AG09309 (cell line): ENCODE measurements at places on chromosomes 3 and 15.

DNA sequence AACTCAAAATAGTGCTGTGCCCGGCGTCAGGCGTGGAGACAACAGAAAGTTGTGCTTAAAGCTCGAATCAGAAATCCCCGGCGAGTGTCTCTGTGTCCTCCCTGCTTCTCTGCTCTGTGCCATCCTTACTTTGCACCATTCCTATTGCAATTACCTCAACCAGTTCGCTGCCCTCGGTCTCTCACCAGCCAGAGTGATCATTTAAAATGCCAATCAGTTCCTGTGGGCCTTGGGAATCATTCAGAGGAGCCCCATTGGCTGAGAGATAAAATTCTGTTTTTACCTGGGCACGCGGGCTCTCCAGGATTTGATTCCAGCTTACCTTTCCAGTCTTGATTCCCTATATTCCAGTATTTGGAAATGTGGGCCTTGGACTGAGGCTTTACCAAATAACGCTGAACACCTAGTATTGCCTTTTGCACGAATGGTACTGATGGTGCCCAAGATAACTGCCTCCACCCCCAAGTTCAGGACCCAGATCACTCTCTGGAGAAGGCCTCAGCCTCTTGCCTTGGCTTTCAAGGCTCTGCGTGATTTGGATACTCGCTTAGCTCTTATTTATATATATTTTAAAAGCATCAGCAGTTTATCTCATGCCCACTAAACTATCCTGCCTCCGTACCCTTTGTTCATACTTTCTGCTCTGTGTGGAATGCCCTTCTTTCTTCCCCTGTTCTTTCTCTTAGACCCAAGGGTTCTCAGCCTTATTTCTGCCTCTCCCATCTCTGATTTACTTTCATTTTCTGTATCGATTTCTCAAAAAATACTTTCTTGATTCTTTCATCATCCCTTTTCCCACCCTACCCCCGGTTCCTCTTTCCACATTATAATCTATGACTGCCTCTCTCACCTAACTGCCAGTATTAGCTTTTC, 863 bp downstream of the PSMA4 start:
- DNase-seq: no peak

GRCh38 chr3:126481808-126482502, 6.3 kb upstream of the ZXDC start:
- no peak for DNase-seq

DNA sequence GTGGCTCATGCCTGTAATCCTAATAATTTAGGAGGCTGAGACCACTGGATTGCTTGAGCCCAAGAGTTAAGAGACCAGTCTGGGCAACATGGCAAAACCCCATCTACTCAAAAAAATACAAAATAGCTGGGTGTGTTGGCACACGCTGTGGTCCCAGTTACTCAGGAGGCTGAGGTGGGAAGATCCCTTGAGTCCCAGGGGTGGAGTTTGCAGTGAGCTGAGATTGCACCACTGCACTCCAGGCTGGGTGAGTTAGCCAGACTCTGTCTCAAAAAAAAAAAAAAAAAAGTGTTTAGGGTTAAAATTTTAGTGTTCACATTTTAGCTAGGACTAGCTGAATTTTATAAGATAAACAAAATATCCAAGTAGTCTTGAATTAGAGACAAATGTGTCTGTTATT, 1340.1 kb upstream of the EPHA6 start:
- DNase-seq: no peak

GRCh38 chr15:51085764-51086163, 8.9 kb downstream of the TNFAIP8L3 start:
- no peak for DNase-seq

DNA sequence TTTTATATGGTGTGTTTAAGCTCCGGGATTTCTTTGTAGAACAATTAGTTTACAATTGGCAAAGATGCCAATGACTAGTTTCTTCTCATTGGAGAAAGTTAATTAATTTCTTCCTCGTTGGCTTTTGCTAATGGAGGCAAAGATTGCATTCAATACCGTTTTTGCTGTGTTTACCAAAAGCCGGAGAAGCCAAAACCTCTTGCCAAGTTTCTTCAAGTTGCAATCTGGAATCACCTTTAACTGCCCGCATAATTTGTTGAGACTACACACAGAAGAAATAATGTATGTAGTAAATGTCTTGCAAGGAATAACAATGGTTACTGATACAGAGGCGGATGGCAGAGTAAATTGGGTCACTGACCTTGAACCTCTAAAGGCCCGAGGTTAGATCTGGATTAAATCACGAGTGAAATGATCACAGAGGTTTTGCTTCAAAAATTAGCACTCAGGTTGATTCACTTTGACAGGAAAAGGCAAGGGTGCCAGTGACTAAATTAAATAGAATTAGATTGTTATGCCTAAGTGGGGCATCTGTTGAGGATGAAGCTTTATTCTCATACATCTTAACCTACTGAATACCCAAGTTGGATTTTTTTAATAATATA, 732.1 kb upstream of the NR2F2 start:
- DNase-seq: no peak

- no peak for DNase-seq
Measured at GRCh38 chr3:10697918-10698317, 118.1 kb upstream of the SLC6A11 start.

DNA sequence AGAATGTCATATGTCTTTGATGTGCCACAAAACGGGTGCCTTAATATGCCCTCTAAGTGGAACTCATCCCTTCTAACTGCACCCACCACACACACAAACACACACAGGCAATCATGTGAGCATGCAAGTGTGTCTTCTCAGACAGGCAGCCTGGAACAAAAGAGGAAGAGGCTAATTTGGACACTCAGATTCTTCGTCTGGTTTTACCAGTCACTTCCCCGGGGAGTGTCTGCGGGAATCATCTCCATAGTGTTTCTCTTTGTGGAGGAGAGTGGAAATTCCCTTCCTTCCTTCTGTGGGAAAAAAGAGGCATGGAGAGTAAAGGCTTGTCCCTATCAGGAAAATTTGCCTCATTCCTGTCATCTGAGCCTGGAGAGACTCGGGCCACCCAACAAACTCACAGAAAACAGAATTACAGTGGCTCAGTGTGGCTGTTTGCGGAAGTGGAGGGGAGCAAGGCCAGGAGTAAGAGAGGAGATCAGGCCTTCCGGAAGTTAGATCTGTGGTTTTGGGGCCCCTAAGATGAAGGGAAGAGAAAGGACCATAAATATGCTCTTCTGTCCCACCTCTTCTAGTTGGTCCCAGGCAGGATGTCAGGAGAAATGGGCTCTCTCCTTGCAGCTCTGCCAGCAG, 212.6 kb upstream of the SEMA6D start:
- DNase-seq: no peak

GRCh38 chr15:50358845-50359244, 3.8 kb upstream of the GABPB1 start:
- DNase-seq: no peak

GRCh38 chr3:113070072-113070640, 79.4 kb downstream of the GTPBP8 start:
- peak; percentile 25 for DNase-seq

DNA sequence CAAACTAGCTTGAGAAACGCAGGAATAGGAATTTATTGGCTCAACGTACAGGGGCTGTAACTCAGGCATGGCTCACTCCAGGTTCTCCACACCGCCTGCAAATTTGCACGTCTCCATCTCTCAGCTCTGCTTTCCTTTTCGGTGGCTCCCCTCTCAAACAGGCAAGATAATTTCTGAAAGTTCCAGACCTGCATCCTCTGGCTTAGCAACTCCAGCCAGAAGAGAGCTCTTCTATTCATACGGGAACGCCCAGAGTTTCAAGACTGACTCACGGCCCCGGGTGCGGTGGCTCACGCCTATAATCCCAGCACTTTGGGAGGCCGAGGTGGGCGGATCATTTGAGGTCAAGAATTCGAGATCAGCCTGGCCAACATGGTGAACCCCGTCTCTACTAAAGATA, 139.7 kb upstream of the BNIP2 start:
- DNase-seq: no peak

GRCh38 chr15:81221449-81221848, 24.8 kb downstream of the IL16 start:
- DNase-seq: peak; percentile 8

- no peak for DNase-seq
Measured at GRCh38 chr3:57682284-57682683, 10.6 kb downstream of the DENND6A start.

DNA sequence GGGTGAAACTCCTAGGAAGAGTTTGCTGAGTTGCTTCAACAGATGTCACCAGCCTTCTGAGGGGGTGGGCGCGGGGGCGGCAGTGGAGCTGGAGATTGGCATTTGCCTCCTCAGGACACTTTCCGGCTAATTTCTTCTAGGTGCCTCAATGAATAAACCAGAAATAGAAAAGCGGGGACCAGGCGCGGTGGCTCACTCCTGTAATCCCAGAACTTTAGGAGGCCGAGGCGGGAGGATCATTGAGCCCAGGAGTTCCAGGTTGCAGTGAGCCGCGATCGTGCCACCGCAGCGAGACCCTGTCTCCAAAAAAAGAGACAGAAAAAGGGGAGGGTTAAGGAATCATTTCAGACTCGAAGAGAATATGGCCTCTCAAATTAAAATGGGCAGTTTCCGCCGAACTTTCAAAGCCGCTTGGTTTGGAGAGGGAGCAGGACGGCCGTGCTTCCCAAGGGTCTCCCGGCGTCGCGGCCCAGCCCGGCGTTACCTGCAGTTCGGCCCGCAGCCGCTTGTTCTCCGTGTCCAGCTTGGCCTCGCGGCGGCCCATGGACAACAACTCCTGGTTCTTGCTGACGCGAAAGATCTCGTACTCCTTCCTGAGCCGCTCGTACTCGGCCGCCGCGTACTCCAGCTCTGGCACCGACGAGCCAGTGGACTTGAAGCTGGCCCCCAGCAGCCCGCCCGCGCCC, 587 bp downstream of the NPHP3 start:
- DNase-seq: peak; percentile 10

GRCh38 chr3:157087780-157088600, 72.0 kb downstream of the CCNL1 start:
- no peak for DNase-seq

GRCh38 chr3:121637922-121638321, 22.8 kb downstream of the HCLS1 start:
- DNase-seq: no peak

GRCh38 chr3:84224262-84224661, 734.5 kb upstream of the CADM2 start:
- DNase-seq: no peak

DNA sequence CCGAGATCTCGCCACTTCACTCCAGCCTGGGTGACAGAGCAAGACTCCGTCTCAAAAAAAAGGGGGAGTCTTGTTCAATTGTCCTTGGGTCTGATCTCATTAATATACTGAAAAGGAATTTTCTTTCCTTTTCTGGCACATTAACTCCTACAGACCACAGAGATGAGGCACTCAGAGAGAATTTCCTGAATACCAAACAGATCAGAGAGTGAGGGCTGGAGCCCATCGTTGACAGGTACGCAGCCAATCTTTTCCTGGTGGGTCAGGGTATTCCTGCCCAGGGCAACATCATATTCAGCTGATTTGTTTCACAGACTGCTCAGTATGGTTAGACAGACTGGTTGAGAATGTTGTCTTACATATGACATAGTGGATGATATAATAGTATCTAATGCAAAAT, 82.8 kb upstream of the TNFSF10 start:
- DNase-seq: no peak

- no peak for DNase-seq
Measured at GRCh38 chr3:122962149-122962548, 65.4 kb downstream of the SEMA5B start.

- no peak for DNase-seq
Measured at GRCh38 chr15:39621976-39622375, 41.1 kb downstream of the THBS1 start.

GRCh38 chr15:63792584-63792983, 41.2 kb downstream of the HERC1 start:
- no peak for DNase-seq

DNA sequence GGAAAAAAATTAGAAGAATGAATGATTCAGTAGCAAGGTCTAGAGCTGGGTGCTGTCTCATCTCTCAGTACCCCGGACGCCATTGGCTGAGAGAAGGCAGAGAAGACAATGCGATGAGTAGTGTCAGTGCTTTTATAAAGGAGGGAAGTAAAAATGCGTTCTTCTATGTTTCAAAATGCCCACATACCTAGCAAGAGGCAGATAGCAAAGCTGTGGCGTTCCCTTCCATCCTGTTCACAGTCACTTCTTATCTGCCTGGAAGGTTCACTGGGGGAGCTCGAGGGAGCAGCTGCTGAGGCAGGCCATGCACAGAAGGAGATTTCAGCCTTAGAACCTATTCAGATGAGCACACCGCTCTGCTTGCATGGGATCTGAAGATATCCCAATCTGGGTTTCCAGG, 234.0 kb downstream of the RPLP1 start:
- no peak for DNase-seq

- no peak for DNase-seq
Measured at GRCh38 chr3:53081318-53081717, 35.4 kb upstream of the SFMBT1 start.

DNA sequence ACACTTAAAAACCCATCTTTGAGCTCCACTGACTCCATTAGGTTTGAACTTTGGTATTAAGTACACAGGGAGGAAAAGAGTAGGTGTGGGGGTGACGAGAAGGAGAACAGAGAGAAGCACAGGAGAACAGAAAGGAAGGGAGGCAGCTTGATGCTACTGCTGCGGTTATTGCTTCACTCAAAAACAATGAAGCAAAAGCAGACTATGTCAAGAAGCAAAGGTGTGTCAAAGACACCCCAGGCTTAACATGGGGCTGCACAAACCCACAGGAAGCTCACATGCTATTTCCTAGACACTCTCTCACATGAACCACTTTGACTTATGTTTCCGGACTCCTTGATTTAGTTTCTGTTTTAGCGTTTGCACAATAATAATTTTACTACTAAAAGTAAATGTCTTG, 961.0 kb upstream of the CFAP20DC start:
- DNase-seq: no peak

DNA sequence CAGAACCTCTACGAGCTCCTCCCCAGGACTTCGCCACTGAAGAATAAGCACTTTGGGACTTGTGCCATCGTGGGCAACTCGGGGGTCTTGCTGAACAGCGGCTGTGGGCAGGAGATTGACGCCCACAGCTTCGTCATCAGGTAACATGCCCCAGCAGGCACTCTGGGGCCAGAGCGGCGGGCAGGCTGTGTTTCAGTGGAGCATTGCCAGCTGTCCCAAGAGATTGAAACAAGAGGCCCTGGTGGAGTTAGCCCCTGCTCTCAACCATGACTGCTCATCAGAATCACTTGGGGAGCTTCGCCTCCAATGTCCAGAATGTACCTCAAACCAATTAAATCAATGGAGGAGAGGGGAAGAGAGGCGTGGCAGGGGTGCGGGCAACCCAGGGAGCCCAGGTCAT, 44.8 kb downstream of the ST8SIA2 start:
- no peak for DNase-seq

DNA sequence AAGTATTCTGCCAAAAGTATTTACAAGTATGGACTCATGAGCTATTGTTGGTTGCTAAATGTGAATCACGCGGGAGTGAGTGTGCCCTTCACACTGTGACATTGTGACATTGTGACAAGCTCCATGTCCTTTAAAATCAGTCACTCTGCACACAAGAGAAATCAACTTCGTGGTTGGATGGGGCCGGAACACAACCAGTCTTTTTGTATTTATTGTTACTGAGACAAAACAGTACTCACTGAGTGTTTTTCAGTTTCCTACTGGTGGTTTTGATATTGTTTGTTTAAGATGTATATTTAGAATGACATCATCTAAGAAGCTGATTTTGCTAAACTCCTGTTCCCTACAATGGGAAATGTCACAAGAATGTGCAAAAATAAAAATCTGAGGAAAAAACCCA, 30.3 kb downstream of the SYNM start:
- no peak for DNase-seq

- no peak for DNase-seq
Measured at GRCh38 chr3:168591587-168591986, 495.9 kb upstream of the GOLIM4 start.

- no peak for DNase-seq
Measured at GRCh38 chr3:12946251-12946648, 104.9 kb upstream of the RPL32 start.
